ENCODE measurements at places on chromosomes 7 and 10.
A peak's percentile ranks its signal among the peaks of the same experiment; 100 is the strongest.

GRCh38 chr10:29104661-29105399 is 184.0 kb upstream of the LYZL1 start:
- DNase-seq = no peak

- DNase-seq = no peak
These were observed 36.3 kb downstream of the PYROXD2 start for GRCh38 chr10:98378722-98379121.

DNA sequence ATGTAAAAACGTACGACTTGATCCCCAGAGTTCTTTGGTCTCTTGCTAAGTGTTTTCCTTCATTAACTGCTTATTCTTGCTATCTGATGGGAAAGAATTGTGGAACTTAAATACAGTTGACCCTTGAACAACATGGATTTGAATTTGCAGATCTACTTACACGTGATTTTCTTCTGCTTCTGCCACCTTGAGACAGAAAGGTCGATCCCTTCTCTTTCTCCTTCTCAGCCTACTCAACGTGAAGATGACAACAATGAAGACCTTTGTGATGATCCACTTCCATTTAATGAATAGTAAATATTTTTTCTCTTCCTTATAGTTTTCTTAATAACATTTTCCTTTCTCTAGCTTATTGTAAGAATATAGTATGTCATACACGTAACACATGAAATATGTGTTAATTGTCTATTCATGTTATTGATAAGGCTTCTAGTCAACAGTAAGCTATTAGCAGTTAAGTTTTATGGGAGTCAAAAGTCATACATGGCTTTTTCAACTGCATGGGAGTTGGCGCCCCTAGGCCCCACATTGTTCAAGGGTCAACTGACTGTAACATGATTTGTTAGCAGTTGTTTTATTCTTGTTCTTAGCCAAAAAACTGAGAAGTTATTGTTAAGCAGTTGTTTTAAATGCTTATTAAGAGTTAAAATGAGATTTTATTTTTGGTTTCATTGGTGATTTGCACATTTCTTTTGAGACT is 11.2 kb downstream of the MKLN1 start:
- no peak for DNase-seq

DNA sequence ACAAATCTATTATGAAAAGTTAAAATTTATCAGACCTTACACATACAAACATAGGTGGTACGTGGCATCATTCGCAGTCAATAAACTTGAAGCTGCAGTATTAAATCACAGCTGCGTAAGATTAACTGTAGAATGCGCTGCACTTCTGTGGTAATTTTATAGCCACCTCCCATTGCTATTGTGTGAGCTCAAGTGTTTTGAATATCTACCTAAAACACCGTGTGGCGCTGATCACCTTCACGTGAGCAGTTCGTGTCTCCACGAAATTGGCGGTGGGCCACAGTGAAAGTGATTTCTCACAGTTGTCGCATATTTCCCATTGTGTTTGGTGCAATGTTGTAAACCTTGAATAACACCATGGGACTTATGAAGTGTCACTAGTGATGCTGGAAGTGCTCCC is 102.8 kb downstream of the PLPP4 start:
- DNase-seq = no peak

GRCh38 chr10:98033515-98033914 is 3.1 kb upstream of the CRTAC1 start:
- no peak for DNase-seq

DNA sequence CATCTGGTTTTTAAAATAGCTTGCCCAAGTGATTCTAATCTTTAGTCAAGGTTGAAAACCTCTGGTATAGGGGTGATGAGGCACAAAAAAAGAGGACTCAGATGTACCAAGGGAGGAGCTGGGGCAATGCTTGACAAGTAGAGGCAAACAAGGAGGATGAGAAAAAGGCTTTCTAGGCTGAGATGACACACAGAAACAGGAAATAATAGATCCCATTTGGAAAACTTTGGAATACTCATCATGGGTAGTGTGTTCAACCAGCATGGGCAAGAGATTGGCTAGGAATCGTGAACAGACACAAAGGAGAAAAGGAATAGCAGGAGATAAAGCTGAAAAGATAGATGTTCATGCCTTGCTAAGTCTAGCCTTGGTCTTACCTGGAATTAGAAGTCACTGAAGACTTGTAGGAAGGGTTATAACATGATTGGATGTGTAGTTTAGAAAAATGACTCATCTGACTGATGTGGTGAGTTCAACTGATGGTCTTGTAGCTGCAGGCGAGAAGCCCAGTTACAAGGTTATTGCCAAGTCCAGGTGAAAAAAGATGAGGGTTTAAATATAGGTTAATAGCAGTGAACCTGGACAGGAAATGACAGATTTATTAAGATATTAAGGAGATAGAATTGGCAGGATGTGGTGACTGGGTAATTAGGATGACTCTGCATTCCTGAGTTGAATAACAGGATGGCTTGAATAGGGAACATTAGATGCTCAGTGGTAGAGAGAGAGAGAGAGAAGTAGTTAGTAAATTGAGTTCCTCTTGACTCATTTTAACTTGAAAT is 214.0 kb upstream of the LRGUK start:
- peak; percentile 91 for DNase-seq

GRCh38 chr10:80474941-80475340 is 20.8 kb downstream of the TSPAN14 start:
- no peak for DNase-seq

DNA sequence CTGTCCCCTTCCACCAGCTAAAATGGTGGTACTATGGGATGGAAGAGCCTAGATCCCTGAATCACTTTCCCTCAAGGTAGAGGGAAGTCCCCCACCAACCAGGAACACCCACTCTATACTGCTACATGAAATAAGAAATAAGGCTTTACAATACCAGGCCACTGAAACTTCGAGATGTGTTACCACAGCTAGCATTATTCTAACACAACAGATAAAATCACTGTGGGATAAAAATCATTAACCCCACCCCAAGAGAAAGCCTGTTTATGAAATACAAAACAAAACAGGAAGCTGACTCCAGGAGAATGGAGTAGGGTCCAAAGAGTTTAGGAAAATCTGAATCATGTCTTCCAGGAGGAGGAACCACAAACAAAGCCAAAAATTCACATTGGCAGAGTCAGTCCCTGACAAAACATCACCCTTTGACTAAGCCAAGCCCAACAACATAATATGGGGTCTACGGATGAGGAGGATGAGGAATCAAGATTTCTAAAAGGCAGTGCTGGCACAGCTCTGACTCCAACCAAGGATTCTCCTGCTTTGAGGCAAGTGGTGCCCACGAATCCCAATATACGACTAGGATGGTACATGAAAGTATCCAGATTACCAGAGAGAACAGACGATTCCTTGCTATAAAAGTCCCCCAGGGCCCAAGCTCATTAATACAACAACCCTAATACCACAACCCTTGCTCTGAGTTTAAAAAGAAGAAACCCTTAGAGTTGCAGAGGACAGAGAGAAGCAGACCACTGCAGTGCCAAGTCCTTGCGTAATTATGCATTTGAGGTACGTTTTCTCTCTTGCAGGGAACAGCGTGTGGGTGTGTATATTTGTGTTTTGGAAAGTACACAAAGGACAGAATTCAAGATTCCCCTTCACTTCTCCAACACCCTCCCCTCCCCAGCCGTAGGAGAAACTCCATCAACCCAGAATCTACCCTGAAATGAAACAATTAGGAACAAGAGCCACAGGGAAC is 23.7 kb downstream of the XPNPEP1 start:
- no peak for DNase-seq

DNA sequence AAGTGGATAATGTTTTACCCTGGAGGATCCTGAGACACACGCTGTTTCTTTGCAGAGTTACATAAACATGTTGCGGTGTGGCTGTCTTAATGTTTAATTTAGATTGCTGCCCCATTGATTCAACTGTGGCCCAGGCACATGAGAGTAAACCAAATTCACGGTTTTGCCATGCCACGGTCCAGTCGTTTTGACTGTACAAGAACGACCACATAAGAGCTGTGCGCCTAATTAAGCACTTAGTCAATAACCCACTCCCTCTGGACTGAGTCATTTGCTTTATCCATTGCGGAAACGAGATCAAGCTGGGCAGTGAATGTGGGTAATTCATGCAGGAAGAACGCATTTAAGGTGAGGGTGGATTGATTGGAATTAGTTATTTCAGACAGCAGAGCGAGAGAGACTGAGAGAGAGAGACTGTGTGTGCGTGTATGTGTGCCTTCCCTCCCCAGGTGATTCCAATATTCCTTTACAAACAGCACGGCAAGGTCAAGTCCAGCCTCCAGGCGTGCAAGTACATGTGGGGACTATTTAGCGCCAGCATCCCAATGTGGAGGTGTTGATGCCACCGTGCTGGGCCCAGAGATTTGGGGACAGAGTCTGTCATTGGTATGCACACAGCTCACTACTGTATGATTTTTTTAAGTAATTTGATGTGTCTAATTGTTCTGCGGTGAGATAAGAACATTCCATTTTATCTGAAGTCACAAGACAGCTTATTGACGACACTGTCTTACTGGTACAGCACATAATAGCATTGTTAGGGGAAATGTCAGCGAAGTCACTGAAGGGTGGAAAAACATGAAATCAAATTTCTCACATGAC is 8.4 kb upstream of the TEX36 start:
- no peak for DNase-seq

DNA sequence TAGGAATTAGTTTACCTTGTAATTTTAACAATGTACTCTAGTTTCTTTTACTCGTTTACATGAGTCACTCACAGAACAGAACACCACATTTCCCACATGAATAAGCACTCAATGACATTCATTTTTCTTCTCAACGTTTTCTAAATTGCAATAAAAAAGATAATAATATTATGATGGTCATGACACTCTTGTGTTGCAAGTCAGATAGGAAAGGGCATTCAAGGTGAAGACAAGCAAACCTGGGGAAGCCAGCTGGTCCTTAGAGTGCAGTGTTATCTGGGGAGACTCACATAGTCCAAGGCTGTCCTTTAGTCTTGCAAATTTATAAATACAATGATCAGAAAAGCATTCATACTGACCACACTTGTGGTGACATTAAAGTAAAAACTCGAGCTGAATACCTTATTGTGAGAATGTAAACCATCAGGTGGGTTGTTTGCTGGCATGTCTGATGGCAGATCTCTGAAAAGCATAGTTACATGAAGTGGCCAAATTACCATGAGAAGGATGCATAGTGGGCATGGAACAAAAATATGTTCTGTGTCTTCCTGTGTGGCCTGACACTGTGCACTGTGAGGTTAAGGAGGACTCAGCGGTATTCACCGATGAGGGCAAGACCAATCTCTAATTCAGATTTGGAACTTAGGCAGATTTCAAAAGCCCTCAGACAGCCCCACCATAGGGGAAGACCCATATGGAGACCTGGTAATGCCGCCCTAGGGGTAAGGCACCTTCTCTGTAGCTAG is 158.9 kb upstream of the ASAH2 start:
- DNase-seq = no peak

GRCh38 chr10:90125456-90126255 is 424.3 kb downstream of the KIF20B start:
- no peak for DNase-seq

DNA sequence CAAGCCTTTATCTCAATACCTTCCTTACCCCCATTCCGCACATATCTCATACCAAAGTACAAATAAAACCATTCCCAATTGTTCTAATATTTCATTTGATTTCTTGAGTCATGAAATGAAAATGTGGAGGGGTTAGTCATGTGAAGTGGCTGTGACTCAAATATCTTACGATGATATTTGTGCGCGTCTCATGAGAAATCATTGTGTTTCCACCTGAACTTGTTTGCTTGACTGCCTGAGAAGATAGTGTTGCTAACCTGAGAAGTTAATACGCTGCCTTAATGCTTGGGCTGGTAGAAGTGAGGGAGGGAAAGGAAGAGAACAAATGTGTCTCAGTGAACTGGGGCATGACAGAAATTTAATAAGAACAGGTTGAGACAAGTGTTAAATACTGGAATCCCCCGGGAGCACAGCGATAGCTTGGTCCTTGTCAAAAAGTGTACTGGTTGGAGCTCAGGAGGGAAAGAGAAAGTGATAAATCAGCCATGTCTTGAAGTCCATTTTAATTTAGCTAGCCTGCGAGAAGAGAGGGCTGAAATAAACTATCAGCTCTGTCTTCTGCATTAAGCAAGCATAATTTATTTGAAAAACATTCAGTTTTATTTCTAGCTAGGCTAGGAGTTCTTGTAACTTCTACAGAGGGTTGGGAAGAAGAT is 7.2 kb upstream of the EPHA1 start:
- DNase-seq = peak; percentile 28

DNA sequence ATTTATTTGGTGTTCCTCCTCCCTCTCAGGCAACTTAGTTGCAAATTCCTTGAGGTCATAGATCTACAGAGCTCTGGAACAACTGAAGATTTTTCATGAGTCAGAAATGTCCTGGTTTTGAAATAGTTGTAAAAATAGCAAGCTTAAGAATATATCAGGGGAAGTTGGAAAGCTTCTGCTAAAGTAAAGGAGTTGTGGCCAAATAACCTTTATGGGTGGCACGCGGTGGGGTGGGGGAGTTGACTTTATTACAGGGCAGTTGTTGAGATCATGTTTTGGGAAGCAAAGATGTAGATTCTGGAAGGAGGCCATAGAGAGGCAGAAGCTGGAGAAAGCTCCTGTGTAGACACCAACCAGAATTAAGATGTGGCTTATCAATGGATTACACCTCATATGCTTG is 326.0 kb upstream of the MTPN start:
- no peak for DNase-seq

GRCh38 chr10:74824900-74825370 is 1.5 kb upstream of the KAT6B start:
- DNase-seq = no peak

- DNase-seq = no peak
These were observed 88.5 kb upstream of the GNA12 start for GRCh38 chr7:2932402-2933251.

DNA sequence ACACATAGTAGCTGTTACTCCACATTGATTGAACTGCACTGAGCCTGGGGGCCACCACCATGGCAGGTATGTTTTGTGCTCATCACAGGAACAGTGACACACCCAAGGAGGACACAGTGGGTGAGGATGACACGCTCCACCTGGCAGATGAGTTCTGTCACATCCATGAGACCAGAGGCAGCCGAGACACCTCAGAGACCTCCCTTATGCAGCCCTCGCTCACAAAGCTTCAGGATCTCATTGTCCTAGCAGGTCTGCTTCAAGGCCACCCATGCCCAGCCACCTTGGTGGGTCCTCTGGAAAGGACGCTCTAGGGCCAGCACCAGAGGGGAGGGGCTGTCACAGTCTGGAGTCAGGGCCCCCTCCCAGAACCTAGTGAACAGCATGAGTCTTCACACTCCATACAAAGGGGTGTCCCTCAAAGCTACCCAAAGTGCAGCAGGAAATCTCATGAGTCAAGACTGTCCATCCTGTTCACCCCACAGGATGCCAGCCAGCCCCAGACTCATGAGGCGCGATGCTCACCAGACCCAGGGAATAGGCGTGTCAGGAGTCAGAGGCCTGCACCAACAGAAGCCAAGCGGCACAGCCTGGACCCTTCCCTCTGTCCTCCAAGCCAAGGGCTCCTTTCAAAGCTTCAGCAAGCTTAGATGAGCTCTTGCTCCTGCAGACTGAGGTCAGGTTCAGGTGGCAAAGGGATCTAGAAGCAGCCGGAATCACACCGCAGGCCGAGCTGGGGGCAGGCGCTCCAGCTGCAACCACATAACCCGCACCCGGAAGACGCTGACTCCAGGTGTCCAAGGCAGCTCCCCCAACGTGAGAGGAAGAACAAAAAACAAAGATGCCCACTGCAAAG is 9.6 kb downstream of the FAM53B start:
- no peak for DNase-seq
